ENCODE measurements at places on chromosomes 12 and 14.

DNA sequence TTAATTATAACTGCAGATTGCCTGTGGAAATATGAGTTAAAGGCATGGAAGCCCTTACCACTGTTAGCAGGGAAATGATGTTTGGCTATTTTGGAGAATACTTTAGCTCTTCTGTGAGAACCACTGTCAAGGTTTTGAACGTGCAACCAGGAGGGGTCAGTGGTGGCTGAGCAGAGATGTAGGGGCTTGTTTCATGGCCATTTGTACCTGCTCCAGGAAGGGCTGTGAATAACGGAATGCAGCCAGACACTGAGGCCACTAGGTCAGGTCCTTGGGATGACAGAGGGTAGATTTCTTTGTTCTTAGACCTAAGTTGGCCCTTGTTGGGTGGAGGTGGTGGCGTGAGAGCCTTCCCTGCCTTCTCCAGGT lies 8.3 kb downstream of the TRAF3 start:
- DNase-seq = no peak

GRCh38 chr12:12661086-12661856 lies 34.7 kb downstream of the GPR19 start:
- DNase-seq = no peak

DNA sequence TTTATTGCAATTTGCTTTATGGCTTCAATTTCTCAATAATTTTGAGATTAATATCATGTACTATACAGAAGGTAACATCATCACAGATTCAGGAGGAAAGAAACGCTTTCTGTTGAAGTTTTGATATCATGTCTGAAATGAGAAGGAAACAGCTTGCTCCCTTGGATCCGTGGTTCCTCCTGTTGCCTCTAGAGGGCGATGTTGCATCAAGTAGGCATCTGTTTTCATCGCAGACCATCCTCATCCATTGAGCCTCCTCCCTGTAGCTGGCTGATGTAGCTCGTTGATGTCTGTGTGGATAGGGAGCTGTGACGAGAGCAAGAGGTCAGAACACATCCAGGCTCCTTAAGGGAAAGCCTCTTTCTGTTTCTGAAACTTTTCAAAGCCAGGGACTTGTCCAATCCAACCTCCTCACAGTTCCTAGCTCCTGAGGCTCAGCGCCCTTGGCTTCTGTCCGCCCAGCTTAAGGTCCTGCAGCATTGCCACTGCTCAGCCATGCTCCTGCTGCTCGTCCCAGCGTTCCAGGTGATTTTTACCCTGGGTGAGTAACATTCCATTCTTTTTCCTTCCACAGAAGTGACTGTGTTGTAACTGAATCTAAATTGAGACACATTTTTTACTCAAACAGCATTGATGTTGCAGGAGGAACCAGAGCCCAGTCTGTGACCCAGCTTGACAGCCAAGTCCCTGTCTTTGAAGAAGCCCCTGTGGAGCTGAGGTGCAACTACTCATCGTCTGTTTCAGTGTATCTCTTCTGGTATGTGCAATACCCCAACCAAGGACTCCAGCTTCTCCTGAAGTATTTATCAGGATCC lies 304.8 kb upstream of the OR4E1 start:
- no peak for DNase-seq

GRCh38 chr14:23725980-23726710 lies 90.0 kb downstream of the DHRS2 start:
- DNase-seq = no peak

DNA sequence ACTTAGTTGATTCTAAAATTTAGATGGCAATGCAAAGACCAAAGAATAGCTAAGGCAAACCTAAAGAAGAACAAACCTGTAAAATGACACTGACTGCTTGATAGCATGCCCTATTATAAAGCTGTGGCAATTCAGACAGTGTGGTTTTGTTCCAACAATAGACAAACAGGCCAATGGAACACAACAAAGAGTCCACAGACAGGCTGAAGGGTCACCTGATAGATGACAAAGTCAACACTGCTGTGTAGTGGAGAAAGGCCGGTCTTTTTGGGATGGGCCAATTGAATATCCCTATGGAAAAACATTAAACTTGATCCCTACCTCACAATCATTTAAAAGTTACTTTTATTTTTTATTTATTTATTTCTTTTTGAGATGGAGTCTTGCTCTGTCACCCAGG lies 33.8 kb upstream of the SLC25A3 start:
- DNase-seq = no peak

- no peak for DNase-seq
Measured at GRCh38 chr14:62501021-62501750, 544.1 kb downstream of the KCNH5 start.

- no peak for DNase-seq
Measured at GRCh38 chr14:102258136-102258535, 46.8 kb downstream of the MOK start.

GRCh38 chr14:46322730-46323403 lies 328.7 kb downstream of the RPL10L start:
- no peak for DNase-seq

- DNase-seq = no peak
Measured at GRCh38 chr12:56804684-56805083, 41.6 kb downstream of the HSD17B6 start.

DNA sequence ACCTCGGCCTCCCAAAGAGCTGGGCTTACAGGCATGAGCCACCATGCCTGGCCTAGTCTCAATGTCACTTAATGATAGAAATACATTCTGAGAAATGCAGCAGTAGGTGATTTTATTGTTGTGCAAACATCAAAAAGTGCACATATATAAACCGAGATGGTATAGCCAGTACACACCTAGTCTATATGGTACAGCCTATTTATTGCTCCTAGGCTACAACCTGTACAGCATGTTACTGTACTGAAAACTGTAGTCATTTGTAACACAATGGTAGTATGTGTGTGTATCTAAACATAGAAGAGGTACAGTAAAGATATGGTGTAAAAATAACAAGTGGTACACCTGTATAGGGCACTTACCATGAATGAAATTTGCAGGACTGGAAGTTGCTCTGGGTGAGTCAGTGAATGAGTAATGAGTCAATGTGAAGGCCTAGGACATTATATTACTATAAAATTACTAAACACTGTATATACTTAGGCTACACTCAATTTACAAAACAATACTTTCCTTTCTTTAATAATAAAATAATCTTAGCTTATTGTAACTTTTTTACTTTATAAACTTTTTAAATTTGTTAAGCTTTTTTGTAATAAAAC lies 166.7 kb upstream of the SYT1 start:
- DNase-seq = no peak

GRCh38 chr14:40416565-40416964 lies 984.3 kb upstream of the FBXO33 start:
- DNase-seq = no peak

DNA sequence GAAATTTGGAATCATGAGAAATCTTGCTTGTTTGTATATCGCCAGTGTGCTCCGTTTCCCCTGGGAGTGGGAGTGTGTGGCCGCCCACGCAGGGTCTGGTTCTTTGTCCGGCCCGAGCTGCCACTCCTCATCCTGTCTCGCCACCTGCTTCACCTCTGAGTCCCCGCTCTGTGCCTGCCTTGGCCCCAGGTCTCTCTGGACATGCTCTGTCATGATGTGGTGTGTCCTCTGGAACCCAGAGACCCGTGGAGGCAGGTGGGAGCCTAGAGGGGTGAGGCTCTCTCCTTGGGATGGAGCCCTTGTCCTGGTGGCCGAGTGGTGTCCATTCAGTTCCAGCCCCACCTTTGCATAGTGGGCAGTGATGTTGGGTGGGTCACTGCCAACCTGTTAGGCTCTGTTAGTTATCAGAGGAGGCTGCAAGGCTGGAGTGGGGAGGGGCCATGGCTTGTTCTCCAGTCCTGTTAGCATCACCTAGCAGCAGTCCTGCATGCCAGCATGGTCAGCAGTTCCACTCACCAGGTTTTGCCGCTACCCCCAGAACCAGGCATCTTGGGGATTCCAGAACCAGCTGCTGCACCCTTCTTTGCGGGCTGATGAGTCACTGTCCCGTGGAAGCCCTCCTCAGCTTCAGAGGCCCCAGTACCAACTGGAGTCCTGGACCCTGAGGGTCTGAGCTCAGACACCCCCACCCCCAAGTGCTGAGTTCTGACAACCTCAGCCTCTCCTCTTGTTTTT lies 76.5 kb downstream of the EP400 start:
- no peak for DNase-seq

- no peak for DNase-seq
Measured at GRCh38 chr12:92648242-92649031, 54.4 kb upstream of the PLEKHG7 start.

DNA sequence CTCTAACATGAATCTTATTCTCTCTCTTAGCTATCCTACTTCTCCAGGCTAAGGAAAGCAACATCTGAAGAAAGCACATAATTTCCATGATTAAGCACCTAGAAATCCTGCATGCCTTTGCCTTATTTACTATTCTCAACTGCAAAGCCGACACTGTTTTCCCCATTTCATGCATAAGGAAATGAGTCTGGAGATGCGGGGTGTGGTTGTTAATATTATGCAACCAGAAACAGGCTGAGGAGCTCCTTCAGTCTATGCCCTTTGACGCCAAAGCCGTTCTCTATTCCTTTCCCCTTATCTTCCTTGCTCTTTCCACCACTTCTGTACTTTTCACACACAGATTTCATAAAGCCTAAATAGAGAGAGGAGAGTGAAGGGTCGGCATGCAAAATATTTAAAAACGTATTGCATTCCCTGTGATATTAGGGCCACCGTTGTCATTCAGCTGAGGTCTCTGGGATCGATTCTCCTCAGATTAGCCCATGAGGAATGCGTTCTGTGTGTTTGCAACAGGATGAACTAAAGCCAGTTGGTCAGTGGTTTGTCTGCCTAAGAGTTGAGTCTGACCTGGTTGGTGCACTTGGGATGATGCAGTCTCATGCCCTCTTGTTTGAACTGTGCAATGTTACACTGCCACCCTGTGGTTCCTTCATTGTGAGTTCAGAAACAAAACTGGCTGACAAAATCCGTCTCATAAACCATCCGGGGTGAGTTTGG lies 53.1 kb upstream of the PLEKHG7 start:
- peak; percentile 81 for DNase-seq

DNA sequence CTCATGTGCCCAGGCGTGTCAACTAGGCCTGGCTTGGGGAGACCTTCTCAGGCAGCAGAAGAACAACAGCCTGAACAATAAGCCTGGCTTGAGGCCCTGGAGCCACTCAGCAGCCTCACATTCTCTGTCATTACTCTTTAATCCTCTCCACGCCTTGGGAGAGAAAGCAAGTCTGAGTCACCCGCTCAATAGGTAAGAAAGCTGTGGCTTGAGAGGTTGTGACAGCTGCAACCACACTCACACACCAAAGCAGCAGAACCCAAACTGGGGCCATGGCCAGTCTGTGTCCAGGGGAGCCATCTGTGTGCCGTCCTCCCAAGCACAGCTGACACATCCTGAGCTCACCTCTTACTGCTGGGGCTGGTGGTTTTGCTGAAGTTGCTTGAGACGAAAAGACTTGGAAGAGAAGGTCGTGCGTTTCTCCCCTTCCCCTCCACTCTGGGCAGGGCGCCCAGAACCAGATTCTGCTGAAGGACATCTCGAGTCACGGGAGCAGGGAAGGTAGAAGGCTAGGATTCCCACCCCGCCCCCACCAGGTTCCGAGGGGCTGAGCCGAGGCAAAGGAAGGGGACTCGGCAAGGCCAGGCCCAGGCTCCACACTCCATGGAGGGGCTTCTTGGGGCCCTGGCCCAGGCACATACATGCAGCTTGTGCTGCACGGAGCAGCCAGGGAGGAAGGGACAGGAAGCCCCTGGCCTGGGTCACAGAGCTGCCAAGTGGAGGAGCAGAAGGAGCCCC lies 5.5 kb downstream of the TMEM63C start:
- no peak for DNase-seq

DNA sequence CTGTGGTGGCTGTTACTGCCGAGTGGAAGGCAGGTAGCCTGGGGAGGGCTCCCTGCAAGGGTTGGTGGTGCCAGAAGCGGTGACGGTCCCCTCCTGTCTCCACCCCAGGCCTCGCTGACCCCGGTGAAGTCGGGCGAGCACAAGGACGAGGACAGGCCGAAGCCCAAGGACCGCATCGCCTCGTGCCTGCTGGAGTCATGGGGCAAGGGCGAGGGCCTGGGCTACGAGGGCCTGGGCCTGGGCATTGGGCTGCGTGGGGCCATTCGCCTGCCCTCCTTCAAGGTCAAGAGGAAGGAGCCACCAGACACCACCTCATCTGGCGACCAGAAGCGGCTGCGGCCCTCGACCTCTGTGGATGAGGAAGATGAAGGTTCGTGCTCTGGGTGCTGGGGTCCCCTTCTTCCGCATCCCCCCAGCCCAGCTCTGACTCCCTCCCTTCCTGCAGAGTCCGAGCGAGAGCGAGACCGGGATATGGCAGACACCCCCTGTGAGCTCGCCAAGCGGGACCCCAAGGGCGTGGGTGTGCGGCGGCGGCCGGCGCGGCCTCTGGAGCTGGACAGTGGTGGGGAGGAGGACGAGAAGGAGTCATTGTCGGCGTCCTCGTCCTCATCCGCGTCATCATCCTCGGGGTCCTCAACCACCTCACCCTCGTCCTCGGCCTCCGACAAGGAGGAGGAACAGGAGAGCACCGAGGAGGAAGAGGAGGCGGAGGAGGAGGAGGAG lies 13.3 kb downstream of the SETD1B start:
- DNase-seq = no peak

DNA sequence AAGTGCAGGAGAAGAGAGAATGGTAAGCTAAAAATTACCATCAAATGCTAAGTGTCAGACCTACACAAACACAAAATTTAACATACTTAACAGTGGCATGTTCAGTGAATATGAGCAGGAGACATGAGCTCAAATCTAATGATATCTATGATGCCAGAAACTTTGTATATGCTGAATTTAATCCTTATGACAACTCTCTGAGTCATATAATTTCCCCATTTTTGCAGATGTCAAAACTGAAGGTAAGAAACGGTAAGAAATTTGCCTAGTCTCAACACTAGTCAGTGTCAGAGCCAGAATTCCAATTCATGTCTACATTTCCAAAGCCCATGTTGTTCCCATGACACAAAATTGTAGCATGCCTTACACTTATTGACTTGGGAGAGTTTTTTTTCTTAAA lies 375.8 kb downstream of the APAF1 start:
- DNase-seq = no peak

DNA sequence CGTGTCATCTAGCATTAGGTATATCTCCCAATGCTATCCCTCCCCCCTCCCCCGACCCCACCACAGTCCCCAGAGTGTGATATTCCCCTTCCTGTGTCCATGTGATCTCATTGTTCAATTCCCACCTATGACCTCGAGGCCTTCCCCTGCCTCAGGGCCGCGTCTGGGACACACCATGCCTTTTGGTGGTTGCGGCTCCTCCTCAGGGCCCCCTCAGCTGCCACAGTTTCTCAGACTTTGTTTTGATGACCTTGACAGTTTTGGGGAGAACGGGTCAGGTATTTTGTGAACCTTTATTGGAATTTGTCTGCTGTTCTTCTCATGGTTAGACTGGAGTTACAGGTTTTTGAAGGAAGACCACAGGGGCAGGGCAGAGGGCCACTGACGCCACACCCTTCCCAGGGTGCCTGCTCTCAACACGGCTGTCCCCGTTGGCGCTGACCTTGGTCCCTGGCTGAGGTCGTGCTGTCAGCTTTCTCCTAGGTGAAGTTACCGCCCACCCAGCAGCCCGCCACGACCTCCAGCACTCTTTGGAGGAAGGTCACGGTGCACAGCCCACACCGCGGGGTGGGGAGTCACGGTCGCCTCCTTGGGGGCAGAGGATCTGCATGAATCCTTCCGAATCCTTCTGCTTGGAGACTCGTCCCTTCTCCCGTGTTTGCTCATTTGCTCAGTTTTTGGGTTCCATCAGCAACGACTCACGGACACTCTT lies 130.5 kb downstream of the KIF26A start:
- DNase-seq = no peak
